Kidney epithelial cell (primary cell): ENCODE measurements at places on chromosomes 3 and 15. TPM values are rescaled to one million over a fixed set of nuclear protein-coding genes. Genes with fewer than 3 reads are reported as not detected.
A peak's percentile ranks its signal among the peaks of the same experiment; 100 is the strongest.

- DNase-seq: no peak
These were observed 224.7 kb downstream of the CACNA2D3 start for GRCh38 chr3:54347060-54347459.

GRCh38 chr15:56959318-56959648, 40.8 kb downstream of the TCF12 start:
- no peak for DNase-seq

- DNase-seq: no peak
These were observed 5.6 kb downstream of the GALNT15 start for GRCh38 chr3:16179771-16180736.

GRCh38 chr3:158097593-158098308, 8.5 kb downstream of the SHOX2 start:
- peak; percentile 41 for DNase-seq

DNA sequence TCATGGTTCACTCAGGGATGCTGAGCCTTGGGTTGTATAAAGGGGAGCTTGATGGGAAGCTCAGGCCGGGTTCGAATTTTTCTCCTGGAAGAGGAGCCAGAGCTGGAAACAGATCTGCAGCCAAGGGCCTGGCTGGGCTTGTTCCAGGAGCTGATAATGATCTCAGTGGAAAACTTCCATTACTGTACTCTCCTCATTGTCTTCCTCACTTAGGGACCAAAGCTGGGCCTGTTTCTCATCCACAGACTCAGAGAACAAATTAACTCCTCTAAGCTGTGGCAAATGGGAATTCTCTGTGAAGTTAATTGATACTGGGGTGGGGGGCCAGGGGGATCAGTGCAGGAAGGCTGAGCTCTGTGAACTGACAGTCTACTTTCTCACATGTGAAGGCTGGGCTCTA, 92.0 kb downstream of the PRICKLE2 start:
- no peak for DNase-seq

DNA sequence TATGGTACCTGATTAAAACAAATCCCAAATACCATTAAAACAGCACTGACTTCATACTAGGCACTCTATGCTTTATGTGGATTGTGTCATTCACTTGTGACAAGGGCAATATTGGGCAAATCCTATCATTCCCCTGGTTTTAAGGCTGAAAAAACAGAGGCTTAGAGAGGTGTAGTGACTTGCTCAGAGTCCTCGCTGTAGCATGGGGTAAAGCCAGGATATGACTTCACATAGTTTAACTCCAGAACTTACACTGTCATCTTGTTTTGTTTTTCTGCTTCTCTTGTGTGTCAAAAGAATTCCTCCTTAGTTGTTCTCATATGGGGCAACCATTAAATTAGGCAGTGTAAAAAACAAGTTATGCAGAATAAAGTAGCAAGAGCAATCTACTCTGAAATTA, 40.3 kb upstream of the ICE2 start:
- no peak for DNase-seq

DNA sequence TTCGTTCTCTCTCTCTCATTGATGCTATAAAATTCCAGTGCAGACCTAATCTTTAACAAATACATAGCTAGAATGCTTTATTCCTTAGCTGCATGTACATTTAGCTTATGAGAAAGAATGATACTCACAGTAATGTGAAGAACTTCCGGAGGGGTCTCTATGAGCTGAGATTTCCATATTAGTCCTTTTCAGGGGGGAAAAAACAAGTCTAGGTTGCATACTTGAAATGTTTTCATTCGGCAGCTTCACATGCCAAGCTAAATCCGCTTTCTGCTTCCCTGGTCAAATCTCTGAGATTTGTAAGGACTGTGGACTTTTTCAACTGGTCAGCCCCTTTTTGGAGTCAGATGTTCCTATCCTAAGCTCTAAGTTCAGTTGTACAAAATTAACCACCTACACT, 111.5 kb upstream of the COL8A1 start:
- no peak for DNase-seq

- DNase-seq: no peak
These were observed 11.3 kb downstream of the CSRNP1 start for GRCh38 chr3:39142067-39142466.

DUOX2 gene
- total RNA-seq: 0.08 and 0.14 TPM in 2 replicates

RHCG gene
- 0.04 and 0.21 TPM in 2 replicates for total RNA-seq

ITIH1 gene
- total RNA-seq: not detected in 2 replicates

FGD5 gene
- 1.1 and 1.4 TPM in 2 replicates for total RNA-seq

PPP1R14D gene
- not detected in 2 replicates for total RNA-seq
